Activated T-cell treated with anti-CD3 and anti-CD28 coated beads for 48 hours (primary cell): ENCODE measurements at places on chromosomes 13 and 19.
A peak's percentile ranks its signal among the peaks of the same experiment; 100 is the strongest.

DNA sequence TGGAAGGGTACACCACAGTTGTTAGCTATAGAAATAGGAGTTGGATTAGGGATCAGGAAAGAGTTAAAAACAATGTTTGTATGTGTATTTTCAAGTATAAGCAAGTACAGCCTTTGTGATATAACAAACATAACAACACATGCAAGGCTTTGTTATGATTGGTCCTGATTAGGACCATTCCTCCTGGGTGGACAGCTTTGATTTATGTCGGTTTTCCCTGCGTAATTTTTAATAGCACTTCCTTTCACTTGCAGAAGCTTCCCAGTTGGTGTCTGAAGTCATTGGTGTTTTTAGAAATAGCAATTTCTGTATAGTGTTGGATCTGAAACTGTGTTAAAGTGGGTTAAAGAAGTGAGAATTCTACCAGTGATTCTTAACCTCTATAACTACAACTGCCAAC, 10.0 kb downstream of the FNDC3A start:
- DNase-seq: no peak

DNA sequence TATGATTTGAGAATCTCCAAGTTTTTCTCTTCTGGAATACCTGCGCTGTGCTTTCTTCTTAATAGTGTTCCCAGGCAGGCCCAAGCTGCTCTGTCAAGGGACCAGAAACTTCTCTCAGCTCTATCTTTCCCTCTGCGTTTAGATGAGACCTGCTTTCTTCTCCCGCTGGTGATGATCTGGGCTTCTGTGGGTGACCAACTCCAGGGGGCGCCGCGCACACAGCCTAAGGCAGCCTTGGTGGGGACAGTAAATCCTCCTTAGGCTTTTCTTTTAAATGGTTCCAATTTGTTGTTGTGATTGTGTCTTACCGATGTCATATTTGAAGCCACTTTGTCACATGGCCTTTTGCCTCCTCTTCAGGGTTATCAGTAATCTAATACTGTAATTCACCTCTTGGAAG, 439.4 kb upstream of the KLF12 start:
- DNase-seq: peak; percentile 15

- no peak for DNase-seq
Measured at GRCh38 chr19:6086068-6086788, 24.1 kb downstream of the RFX2 start.

- no peak for DNase-seq
Measured at GRCh38 chr19:18651733-18652132, 14.9 kb downstream of the KLHL26 start.

- DNase-seq: no peak
Measured at GRCh38 chr19:54432144-54432738, 16.8 kb upstream of the LENG8 start.

GRCh38 chr13:80338781-80339562, 2.0 kb downstream of the SPRY2 start:
- peak; percentile 3 for DNase-seq

DNA sequence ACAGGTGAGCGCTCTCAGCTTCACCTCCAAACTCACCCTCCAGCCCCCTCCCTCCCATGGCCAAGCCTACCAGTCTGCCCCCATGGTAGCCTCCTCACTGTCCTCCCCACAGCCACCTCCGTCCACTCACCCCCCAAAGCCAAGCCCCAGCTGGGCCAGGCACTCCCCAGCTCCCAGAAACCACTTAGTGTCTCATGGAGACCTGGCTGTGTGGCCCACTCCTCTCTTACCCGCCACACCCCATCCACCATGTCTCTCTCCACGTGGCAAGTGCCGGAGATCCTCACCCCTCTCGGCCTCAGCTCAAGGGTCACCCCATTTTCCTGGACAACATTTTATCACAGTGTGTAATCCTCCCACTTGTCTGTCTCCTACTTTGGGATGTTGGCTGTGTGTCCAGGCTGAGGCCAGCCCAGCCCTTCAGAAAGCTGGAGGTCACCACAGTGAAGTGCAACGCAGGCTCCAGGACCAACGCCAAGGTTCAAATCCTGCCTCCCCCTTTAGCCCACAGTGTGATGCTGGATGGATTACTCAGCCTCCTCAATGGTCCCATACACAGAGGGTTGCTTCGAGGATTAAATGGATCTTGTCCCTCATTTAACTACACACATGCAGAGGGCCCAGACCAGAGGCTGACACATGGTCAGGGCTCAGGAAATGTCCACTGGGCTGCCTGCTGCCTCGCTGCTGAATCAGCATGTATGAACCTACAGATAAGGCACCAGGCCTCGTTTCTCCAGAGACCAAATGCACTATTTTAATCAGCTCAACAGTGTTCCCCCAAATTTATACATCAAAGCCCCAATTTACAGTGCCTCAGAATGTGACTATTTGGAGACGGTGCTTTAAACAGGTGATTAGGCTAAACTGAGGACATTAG, 71.3 kb downstream of the CEBPG start:
- no peak for DNase-seq
